ENCODE measurements at places on chromosomes 11 and 22.

- DNase-seq, result no peak
Observed at GRCh38 chr11:62124186-62125113, 639 bp downstream of the INCENP start.

DNA sequence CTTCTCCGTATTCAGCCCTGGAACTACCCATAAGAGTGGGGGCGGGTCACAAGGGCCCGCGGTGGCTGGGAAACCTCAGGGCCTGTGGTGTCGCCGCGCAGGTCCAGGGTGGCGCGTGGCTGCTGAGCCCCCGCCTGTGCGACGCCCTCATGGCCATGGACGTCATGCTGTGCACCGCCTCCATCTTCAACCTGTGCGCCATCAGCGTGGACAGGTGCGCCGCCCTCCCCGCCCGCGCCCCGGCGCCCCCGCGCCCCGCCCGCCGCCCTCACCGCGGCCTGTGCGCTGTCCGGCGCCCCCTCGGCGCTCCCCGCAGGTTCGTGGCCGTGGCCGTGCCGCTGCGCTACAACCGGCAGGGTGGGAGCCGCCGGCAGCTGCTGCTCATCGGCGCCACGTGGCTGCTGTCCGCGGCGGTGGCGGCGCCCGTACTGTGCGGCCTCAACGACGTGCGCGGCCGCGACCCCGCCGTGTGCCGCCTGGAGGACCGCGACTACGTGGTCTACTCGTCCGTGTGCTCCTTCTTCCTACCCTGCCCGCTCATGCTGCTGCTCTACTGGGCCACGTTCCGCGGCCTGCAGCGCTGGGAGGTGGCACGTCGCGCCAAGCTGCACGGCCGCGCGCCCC is 2.4 kb downstream of the DRD4 start:
- DNase-seq, result no peak

DNA sequence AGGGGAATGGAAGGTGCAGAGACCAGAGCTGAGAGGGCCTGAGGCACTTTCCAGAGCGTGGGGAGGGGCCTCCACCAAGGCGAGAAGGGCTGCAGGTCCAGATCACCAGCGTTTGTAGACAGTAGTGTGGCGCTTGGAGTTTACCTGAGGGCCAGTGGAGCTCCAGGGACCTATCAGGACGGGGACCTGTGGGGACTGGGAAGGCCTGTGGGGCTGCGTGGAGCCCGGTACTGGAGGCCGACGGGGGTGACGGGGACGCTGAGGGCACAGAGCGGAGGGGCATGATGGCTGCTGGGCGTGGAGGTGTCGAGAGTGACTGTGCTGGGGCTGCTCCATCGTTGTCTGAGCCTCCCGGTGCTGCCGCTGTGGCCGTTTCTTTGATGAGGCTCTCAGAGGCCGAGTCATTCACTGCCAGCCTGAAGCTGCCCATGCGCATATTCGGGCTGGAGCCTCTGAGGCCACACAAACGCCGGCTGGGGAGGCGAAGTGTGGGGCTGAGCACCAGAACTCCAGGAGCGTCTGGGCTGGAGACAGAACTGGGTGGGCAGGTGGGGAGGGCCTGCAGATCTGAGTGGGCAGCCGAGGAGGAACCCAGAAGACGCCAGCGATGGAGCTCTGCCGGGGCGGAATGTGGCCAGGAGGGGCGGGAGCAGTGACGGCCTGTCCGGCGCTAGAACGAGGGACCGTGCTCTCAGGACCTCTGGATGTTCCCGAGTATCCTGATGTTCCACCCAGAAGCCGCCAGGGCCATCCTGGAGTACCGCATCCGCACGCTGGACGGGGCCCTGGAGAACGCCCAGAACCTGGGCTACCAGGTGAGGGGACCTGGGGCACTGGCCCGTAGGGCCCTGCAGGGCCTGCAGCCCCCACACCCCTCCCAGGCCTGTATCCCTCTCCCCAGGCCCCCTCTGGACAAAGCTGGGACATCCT is 2.6 kb downstream of the PGGHG start:
- no peak for DNase-seq

DNA sequence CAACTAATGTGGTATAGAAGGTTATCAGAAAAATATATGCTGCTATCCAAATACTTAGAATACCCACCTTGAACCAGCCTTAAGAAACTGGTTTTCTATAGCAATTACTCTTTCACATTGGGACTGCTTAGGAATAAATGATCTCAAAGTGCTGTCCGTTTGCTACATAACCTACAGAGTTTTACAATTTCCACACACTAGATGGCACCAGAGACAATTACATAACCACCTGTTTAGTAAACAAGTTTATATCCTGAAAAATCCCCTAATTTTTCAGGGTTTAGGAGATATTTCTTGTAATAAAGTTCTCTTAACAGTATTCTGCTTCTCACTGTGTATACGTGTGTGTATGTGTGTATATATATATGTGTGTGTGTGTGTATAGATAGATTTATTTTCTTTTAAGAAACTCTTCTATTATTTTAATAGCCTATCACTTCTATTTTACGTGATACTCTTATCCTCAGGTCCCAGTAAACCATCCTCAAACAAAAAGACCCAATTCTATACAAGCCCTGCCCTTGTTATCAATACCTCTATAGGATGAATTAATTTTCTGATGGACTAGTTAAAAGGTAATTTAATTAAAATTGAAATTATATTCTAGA is 6.7 kb upstream of the OR5I1 start:
- DNase-seq, result peak; percentile 35

- DNase-seq, result peak; percentile 72
Observed at GRCh38 chr11:8068605-8069221, 12.3 kb upstream of the TUB start.

GRCh38 chr11:68667511-68668500 is 16.5 kb upstream of the GAL start:
- DNase-seq, result no peak

- DNase-seq, result no peak
Observed at GRCh38 chr11:16016468-16016829, 339.9 kb downstream of the SOX6 start.

- DNase-seq, result no peak
Observed at GRCh38 chr11:65102142-65103095, 6.4 kb downstream of the VPS51 start.

DNA sequence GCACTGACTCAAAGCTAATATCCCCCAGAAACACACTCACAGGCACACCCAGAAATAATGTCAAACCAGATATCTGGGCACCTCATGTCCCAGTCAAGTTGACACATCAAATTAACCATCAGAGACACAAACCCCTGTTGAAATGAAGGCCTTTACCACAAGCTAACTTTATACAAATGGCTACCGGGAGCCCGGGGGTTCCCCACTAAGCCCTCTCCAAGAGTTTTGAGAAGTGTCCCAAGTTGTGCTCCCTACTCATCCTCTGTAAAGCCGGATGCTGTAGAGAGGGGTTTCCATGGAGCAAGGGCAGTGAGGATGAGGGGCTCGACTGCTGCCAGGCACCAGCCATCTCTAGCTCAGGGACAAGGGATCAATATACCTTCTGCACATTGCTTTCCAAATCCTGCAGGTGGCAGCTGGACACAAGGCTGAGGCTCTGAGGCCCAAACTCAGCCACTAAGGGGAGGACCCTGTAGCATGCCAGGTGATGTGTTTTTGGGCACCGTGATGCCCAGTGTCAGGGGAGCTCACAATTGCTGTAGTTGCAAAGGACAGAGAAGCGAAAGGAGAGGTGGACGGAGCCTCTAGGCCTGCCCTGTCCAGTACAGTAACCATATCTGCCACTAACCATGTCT is 145.7 kb downstream of the TTC17 start:
- DNase-seq, result peak; percentile 7

DNA sequence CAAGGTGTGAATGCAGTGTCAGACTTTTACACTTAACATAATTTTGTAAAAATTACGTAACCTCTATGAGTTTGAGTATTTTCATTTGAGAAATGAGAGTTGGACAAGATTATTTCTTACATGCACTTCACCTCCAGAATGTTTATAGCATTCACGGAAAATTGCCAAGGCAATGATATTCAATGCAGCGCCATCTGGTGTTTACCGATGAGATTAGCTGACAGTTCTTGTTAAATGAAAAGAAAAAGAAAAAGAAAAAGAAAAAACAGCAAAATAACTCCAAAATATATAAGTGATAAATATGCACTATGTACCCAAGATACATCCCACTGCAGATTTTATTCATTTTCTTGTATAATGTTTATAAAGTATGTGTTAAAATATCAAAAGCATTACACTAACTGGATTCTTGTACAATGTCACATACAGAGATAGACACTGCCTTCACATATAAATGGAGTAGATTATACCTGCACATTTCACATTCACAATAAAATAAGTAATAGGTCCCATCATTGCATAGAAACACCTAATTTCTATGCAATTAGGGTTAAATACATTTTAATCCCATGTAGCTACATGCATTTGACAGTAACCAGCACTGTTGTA is 976.3 kb upstream of the FAT3 start:
- DNase-seq, result peak; percentile 29
